ENCODE measurements at places on chromosomes 3 and 15. TPM values are rescaled to one million over a fixed set of nuclear protein-coding genes. Genes with fewer than 3 reads are reported as not detected.

LRTM1 gene
- not detected for total RNA-seq

PLSCR5 gene
- total RNA-seq: not detected

SGO1 gene
- 23.5 TPM for total RNA-seq

ALDH1A2 gene
- total RNA-seq: 1.7 TPM

CCK gene
- 0.32 TPM for total RNA-seq

C3orf62 gene
- 5.9 TPM for total RNA-seq

GREM1 gene
- total RNA-seq: 0.66 TPM

ACKR2 gene
- 0.76 TPM for total RNA-seq

CFAP92 gene
- 3.6 TPM for total RNA-seq

CD200 gene
- not detected for total RNA-seq

SPTSSB gene
- 2.9 TPM for total RNA-seq

P2RY14 gene
- total RNA-seq: not detected

PIGZ gene
- 1.4 TPM for total RNA-seq

ASB14 gene
- not detected for total RNA-seq

IQCH gene
- total RNA-seq: 4.6 TPM

TGM5 gene
- not detected for total RNA-seq

Data from HCT116 (cell line).